GOT3 (cell line): ENCODE measurements at places on chromosomes 4 and X.

DNA sequence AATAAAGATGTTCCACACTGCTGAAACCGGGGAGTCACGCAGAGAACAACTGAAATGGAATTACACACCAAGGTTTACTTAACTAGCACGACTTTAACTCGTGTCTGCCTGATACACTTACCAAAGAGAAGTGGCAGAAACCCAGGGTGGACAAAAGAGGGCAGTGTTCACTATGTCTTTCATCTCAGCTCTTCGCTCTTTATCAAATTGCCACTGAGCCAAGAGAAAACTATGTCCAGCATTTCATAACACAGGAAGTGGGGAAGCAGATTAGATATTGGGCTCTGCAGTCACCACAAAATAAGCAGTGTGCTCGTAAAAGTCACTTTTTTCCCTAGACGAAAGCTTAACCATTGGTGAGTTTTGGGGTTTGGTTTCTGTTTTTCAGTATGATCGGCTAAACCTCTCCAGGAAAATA, 155.7 kb downstream of the CHIC2 start:
- DNase-seq: no peak

DNA sequence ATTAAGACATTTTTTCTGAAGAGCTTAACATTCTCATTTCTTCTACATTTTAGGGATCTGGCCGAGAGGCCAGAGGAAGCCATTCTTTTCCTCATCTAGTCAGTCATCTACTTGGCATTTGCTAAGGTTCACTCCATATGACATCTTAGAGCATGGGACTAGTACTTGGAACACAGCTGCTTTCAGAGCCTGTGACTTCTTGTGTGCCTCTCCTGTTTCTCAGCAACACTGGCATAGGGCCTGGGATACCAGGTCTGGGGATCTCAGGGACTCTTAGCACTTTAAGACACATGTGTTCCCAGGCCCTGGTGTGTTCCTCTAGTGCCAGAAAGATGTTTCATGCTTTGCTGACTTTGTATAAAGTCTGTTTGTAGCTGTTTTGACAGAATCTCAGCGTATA, 7.3 kb downstream of the PLP1 start:
- no peak for DNase-seq

DNA sequence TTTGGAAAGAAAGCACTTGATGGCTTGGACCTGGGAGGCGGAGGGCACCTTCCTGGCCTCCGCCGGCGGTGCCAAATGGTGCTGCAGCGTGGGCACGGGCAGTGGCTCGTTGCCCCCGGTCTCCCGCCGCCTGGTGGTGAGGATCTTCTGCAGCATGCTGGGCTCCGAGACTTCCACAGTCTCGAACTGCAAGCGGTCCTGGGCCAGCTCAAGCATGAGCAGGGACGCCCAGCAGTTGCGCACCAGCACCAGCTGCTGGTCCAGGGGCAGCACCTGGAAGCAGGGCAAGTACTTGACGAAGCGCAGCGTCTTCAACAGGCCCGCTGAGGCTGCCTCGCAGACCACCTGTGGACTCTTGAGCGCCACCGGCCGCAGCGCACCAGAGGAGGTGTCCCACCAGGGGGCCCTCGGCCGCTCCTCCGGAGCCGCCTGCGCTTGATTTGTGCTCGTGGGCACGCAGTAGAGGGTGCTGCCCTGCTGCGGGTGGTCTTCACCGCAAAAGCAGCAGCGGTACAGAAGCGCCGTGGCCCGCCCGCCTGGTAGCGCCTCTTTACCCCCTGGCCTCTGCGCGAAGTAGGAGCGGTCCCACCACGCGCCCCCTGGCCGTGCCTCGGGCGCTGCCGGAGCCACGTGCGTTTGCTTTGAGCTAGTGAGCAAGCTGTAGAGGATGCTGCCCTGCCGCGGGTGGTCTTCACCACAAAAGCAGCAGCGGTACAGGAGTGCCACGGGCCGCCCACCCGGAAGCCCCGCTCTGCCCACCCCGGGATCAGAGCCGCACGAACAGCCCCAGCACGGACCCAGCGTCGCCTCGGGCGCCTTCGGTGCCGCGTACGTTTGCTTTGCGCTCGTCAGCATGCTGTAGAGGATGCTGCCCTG, 689 bp downstream of the NR0B1 start:
- no peak for DNase-seq

GRCh38 chr4:22539251-22539650, 23.4 kb upstream of the ADGRA3 start:
- DNase-seq: no peak

- no peak for DNase-seq
Measured at GRCh38 chr4:24888475-24889344, 24.1 kb downstream of the CCDC149 start.

GRCh38 chr4:119053997-119054396, 81.6 kb upstream of the MYOZ2 start:
- DNase-seq: no peak

DNA sequence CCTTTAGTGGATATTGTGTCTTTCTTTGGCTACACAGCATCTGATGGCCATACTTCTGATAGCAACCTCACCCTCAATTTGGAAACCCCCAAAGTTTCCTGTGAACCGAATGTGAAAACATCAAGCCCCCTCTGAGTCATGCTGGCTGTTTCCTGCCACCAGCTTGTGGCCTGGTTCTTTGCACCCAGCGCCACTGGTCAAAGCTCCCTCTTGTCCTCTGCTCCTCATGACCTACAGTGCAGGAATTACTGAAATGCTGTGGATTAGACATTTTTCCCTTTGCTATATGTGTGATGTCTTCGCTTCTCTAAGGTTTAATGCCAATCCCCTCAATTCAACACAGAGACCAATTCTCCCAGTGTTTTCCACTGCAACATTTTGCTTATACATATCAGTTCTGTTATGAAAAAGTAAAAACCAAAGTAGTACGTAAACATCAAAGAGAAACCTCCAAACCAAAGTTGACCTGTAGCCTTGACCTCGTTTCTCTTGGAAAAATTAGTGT, 224.0 kb upstream of the TENM3 start:
- DNase-seq: no peak

GRCh38 chr4:24770667-24771066, 24.7 kb upstream of the SOD3 start:
- no peak for DNase-seq

- DNase-seq: peak; percentile 5
Measured at GRCh38 chrX:118495061-118495921, at the start of gene DOCK11. Gene DOCK11 (plus strand): TSS chrX:118495815. CDS start chrX:118495972, 157 bp downstream.

DNA sequence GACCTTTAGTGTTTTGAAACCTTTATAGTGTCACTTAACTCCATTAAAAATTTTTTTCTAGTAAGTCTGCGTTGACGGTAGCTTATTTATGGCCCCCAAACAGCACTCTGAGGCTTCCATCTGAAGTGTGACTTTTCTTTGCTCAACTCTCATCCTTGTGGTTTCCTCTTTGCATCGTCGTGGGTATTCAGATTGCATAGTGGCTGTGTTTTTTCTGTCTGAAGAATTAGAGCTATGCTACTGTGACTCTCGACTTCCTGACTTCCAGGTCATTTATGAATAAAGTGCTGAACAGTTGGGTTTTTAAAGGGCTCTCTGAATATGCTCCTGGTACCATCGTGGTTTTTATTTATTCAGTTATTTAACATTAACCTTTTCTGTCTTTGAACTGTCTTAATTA, 44.9 kb downstream of the JADE1 start:
- no peak for DNase-seq

DNA sequence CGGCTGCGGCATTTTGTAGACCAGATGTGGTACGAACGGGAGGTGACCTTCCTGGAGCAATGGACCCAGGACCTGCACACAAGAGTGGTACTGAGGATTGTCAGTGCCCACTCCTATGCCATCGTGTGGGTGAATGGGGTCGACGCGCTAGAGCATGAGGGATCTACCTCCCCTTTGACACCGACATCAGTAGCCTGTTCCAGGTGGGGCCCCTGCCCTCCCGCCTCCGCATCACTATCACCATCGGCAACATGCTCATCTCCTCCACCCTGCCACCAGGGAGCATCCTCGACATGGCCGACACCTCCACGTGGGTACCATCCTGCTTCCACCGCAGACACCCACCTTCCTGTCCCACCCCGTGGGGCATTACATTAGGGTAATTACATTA, 46.2 kb downstream of the SMARCA5 start:
- DNase-seq: no peak

GRCh38 chr4:93693141-93693540, 135.4 kb upstream of the ATOH1 start:
- no peak for DNase-seq

DNA sequence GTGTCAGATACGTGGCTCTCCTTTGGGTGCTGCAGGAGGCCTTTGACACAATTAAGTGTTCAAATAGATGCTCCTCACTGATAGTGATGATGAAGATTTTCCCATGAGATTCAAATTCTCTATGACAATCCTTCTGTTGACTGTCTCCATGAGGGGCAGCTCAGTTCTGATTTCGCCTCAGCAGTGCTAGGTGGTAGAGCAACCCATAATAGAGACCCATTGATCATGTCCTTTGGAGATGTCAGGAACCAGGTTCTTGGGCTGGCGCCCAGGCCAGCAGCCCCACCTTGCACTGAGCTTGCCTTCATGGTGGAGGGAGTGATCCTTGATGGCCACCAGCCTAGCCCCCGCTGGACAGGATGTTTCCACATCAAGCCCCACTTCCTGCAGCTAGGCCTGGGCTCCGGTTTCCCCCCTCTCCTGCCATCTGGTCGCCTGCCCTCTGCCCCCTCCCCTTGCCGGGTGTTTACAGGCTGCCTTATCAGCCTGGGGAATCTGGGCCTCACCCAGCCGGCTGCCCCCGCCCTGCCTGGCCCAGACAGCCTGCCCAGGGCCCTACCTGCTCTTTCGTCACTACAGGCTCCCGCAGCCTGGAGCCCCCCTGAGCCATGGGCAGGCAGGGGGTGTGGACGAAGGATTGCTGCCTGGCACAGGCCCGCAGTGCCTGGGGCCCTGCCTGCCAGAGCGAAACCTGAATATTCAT, 12.6 kb downstream of the ELF4 start:
- no peak for DNase-seq

GRCh38 chrX:121455890-121456289, 408.5 kb downstream of the GLUD2 start:
- no peak for DNase-seq

DNA sequence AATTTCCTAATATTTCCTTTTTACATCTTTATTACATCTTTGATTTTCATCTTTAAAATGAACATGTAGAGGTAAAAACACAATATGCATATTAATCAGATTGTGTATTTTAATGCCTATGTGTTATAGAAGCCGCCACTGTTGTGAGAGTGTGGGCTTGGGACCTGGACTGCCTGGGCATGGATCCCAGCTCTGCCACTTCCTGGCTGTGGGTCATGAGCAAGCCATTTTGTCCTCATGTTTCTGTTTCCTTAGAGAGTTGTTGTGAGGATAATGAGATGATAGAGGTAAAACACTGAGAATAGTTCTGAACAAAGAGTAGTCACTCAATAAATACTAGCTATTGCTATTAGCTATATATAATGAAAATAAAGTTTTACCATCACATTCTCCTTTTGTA, 38.4 kb upstream of the SCOC start:
- DNase-seq: no peak

DNA sequence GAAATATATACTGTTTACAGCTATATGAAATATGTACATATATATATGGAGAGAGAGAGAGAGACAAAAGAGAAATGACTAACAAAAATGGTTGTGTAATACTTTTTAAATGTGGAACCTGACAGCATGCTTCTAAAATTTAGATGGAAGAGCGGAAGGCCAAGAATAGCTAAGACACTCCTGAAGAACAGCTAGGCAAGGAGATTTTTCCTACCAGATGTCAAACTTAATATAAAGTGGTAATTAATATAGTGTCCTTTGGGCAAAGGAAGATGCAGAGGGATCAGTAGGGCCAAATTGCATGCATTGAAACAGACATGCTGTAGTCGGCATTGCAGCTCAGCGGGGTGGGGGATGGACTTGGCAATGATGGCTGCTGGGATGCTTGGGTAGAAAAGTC, 45.2 kb downstream of the ADD1 start:
- no peak for DNase-seq

GRCh38 chr4:106371161-106371560, 2.6 kb upstream of the GIMD1 start:
- no peak for DNase-seq

DNA sequence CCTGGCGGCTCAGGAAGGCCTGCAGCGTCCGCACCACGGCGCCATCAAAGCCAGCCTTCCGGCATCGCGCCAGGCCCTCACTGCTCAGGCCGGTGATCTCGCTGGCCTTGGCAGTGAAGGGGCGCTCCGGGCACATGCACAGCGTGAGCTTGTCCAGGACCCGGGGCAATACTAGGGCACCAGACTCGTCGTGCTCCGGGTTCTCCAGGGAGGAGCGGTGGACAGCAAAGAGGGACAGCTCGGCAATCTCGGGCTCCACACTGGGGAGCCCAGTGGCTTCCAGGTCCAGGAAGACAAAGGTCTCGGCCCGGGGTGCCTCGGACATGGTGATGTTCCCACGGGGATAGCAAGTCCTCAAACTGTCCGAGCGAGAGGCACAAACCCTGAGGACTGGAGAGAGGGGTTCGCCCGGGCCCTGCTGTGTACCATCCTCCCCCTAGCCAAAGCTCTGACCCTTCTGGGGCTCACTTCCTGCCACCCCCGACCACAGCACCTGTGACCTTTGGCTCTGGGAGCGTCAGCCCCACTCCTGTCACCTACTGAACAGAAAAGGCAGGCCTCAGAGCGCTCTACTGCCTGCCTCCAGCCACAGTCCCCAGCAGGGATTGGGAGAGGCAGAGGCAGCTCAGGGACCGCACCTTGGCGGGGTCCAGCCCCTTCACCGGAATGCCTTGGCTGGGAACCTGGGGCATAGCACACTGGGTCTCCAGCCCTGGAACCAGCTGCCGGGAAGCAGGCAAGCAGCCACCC, 575 bp downstream of the TREX2 start:
- DNase-seq: no peak

DNA sequence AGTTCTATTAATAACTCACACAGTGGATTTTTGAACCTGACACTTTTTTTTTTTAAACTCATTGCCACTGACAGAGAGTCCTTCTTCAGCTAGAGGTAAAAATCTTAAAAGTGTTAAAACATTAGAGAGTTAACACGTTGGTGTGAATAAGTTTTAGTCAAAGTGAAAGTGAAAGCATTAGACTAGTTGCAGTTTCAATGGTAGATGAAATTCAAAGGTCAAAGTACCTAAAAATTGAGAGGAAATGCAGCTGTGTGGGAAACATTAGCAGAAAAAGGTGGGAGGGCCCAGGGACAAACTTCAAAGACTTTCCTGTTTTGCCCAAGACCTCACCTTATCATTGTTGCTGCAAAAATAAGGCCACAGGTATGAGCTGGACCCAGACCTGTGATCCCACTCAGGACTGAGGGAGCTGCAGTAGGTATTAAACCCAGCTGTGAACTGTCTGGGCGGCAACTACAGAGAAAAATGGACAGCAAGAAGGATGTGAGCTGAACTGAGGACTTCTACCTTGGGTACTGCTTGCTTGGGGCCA, 17.6 kb upstream of the GABRA4 start:
- no peak for DNase-seq

GRCh38 chr4:67167849-67168248, 377.5 kb downstream of the CENPC start:
- DNase-seq: no peak

- DNase-seq: no peak
Measured at GRCh38 chrX:5220421-5220820, 1008.2 kb downstream of the NLGN4X start.

DNA sequence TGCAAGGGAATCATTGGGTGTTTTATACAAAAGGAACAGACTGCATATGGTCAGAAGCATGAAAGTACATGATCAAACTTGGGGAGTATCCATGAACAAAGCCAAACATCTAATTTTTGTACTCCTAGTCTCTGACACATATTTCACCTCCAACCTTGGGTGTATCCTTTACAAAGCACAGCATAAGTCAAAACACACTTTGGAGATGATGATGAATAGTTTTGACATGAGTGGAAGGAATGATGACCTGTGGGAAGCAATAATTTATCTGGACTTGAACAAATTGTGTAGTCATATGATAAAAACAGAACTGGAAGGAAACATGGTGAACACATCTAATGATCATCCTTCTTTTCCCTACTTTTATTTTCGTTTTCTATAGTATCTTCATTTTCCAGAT, 108.7 kb upstream of the PLS3 start:
- DNase-seq: no peak
